ENCODE measurements at places on chromosomes 3 and 15.

DNA sequence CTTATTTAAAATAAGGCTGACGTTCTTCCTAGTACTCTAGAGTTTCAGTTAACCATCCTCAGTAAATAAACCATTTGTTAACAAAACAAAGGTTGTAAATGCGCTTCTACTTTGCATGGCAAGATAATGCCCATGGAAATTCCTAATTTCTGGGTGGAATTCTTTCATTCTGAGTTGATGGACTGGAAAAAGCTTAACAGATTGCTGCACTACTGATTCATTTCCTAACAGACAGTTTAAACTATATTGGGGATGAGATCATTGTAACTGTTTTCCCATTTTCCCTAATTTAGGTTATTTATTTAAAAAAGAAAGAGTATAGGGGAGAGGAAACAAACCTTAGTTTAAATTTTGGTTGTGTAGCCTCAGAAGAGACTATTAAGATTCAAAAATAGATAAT lies 342.2 kb downstream of the NLGN1 start:
- peaks cover 4% of the 10 kb centered on the region for H3K36me3 ChIP-seq
- peaks cover 29% of the 10 kb centered on the region for H3K4me1 ChIP-seq
- no peak overlapping the region for H3K27ac ChIP-seq
- H3K4me3 ChIP-seq = no peak overlapping the region

- DNase-seq = peak; percentile 54
- H3K4me1 ChIP-seq = peaks cover 64% of the 10 kb centered on the region
- H3K36me3 ChIP-seq = no peaks in the 10 kb centered on the region
- no peak within 1 kb of the TSS for H3K27ac ChIP-seq
Measured at GRCh38 chr15:74130155-74130848, at the start of gene ISLR2. TSS of gene ISLR2 (plus strand) at chr15:74130586. CDS start at chr15:74132755, 2,169 bp downstream.

- peak overlapping the region; percentile 10 for H3K4me3 ChIP-seq
- H3K36me3 ChIP-seq = no peaks in the 10 kb centered on the region
Measured at GRCh38 chr3:169002689-169003088, 660.8 kb downstream of the MECOM start.

- no peaks in the 10 kb centered on the region for H3K36me3 ChIP-seq
- H3K4me3 ChIP-seq = no peak overlapping the region
- peaks cover 13% of the 10 kb centered on the region for H3K4me1 ChIP-seq
- DNase-seq = peak; percentile 35
Measured at GRCh38 chr3:186746008-186746407, 28.8 kb downstream of the KNG1 start.

DNA sequence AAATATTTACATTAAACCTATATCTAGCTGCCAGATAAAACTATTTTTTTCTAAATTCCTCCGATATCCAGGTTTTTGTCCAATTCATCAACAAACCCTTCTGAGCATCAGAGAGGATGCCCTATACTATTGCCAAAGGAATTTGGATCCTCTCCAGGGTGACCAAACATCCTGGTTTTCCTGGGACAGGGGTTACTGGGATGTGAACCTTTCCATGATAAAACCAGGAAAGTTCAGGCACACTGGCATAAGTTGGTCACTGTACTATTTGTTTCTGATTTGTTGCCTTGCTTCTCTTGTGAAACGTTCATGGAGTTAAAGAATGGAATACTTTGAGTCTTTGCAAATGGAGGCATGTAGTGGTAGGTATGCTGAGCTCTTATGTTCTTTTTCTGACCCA lies 63.5 kb downstream of the TLNRD1 start:
- H3K27me3 ChIP-seq = peaks cover 3% of the 10 kb centered on the region
- H3K36me3 ChIP-seq = no peaks in the 10 kb centered on the region
- no peak for DNase-seq
- no peaks in the 10 kb centered on the region for H3K4me1 ChIP-seq

DNA sequence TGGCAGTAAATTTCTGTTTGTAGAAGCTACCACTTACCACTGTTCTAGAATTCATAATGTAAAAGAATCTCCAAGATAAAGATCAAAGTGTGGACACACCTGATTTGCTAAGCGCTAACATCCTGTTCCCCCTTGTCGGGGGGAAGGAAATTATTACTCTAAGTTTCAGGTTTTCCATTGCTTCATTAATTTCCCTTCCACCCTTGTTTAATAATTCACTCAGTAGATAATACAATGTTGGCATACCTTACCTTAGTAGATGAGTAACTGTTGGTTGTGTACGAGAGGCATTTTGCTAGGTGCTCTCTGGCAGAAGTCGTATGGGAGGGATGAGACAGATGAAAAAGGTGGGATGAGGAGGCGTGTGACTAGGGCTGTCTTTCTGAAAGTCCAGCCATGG lies 641.2 kb upstream of the ARRDC4 start:
- no peak for DNase-seq
- H3K4me3 ChIP-seq = no peak overlapping the region
- peaks cover 6% of the 10 kb centered on the region for H3K36me3 ChIP-seq

GRCh38 chr15:65829130-65829764 lies 37.2 kb upstream of the DENND4A start:
- DNase-seq = no peak
- H3K27ac ChIP-seq = peak overlapping the region; percentile 6
- no peaks in the 10 kb centered on the region for H3K36me3 ChIP-seq
- no peaks in the 10 kb centered on the region for H3K27me3 ChIP-seq
- H3K4me3 ChIP-seq = no peak overlapping the region

- peaks cover 12% of the 10 kb centered on the region for H3K4me1 ChIP-seq
- no peak overlapping the region for H3K27ac ChIP-seq
- H3K36me3 ChIP-seq = no peaks in the 10 kb centered on the region
- DNase-seq = no peak
- no peak overlapping the region for H3K4me3 ChIP-seq
- H3K27me3 ChIP-seq = no peaks in the 10 kb centered on the region
Measured at GRCh38 chr3:111712294-111713167, 117.4 kb upstream of the ZBED2 start.

- H3K27me3 ChIP-seq = no peaks in the 10 kb centered on the region
- no peak overlapping the region for H3K4me3 ChIP-seq
- no peaks in the 10 kb centered on the region for H3K36me3 ChIP-seq
- H3K27ac ChIP-seq = no peak overlapping the region
- DNase-seq = no peak
Measured at GRCh38 chr3:149342413-149343380, 9.3 kb upstream of the TM4SF18 start.

DNA sequence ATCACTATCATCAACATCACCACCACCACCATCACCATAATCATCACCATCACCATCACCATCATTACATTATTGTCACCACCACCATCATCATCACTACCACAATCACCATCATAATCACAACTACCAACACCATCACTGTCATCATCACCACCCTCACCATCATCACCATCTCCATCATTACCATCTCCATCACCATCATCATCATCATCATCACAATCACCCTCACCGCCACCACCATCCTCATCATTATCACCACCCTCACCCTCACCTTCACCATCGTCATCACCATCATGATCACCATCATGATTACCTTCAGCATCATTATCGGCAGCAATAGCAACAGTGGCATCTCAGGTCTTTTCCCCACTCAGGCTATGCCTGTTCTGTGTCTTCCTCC lies 42.9 kb upstream of the ACTC1 start:
- H3K27me3 ChIP-seq = no peaks in the 10 kb centered on the region
- H3K4me3 ChIP-seq = no peak overlapping the region
- no peaks in the 10 kb centered on the region for H3K4me1 ChIP-seq
- DNase-seq = no peak
- H3K36me3 ChIP-seq = no peaks in the 10 kb centered on the region
- H3K27ac ChIP-seq = no peak overlapping the region

- H3K36me3 ChIP-seq = no peaks in the 10 kb centered on the region
- H3K4me3 ChIP-seq = no peak overlapping the region
- H3K4me1 ChIP-seq = no peaks in the 10 kb centered on the region
- peak; percentile 73 for DNase-seq
Measured at GRCh38 chr15:85831415-85832113, 36.8 kb upstream of the KLHL25 start.

DNA sequence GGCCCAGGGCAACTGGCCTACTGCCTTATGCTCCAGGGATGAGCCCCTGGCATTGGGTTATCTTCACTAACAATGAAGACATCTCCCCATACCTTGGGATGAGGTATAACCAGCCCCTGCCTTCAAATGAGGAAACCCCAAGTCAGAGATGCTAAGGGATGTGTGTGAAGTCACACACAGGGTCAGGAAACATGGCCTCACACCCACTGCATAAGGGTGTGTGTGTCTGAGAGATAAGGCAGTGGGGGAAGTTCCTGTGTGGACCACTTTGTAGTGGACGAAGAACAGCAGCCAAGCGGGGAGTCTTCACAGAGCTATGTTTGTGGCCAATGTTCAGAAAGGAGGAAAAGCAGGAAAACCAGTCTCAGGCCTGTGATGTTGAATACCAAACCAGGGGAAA lies 10.5 kb downstream of the ELP6 start:
- DNase-seq = no peak
- peak overlapping the region; percentile 76 for H3K27ac ChIP-seq
- H3K36me3 ChIP-seq = peaks cover 70% of the 10 kb centered on the region
- peaks cover 18% of the 10 kb centered on the region for H3K4me1 ChIP-seq
- no peaks in the 10 kb centered on the region for H3K27me3 ChIP-seq

DNA sequence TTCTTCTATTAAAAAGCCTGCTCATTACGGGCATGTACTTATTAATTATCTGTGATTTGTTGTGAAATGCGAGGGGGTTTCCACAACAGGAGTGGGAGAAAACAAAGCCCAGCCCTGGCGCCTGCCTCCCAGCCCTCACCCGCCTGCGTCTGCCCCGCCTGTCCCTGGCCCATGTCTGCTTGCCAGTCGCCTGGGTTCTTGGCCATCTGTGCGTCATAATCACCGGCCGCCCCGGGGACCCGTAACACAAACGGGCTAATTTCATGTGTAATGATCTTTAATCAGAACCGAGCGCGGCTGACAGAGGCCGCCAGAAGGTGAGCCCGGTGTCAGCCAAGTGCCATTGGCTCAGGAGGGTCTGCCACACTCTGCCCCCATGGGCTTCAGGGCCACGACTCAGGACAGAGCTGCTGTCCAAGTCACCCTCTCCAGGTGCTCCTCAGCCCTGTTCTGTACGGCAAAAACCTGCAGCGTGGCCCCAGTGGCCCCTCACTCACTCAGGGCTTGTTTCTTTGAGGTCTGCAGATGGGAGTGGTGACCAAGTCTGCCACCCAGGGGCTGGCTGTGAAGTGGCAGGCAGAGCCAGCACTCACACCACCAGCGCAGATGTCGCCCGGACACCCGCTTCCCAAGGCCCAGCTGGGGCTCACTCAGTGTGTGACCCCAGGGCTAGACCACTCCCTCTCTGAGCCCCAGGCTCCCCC lies 28.8 kb upstream of the TMEM115 start:
- no peak overlapping the region for H3K4me3 ChIP-seq
- H3K27ac ChIP-seq = no peak overlapping the region
- peak; percentile 66 for DNase-seq
- no peaks in the 10 kb centered on the region for H3K36me3 ChIP-seq
- no peaks in the 10 kb centered on the region for H3K27me3 ChIP-seq

DNA sequence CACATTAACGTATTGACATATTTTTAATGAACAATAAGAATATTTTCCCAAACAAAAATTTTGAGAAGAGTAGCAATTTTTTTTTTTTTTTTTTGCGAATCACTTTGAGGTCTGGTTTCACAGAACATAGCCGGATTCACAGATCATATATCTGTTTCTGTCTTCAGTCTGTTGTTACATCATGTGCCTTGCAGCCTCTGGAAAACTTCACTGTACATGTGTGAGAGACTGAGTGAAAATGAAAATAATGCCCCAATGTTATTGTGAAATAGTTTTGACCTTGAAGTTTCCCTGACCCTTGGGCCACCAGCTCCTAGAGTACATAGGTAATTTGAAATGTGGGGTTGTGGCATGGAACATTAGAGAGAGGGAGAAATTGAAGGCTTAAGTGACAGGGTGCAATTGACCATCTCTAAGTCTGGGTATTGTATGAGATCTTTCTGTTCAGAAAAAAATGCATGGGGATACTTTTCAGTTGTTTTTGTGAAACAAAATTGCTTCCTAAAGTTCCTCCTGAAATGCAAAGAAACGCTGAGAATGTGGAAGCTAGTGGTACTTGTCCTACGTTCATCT lies 14.0 kb downstream of the ITPR1 start:
- H3K4me3 ChIP-seq = no peak overlapping the region
- no peak for DNase-seq
- peaks cover 22% of the 10 kb centered on the region for H3K4me1 ChIP-seq
- no peak overlapping the region for H3K27ac ChIP-seq
- no peaks in the 10 kb centered on the region for H3K36me3 ChIP-seq

DNA sequence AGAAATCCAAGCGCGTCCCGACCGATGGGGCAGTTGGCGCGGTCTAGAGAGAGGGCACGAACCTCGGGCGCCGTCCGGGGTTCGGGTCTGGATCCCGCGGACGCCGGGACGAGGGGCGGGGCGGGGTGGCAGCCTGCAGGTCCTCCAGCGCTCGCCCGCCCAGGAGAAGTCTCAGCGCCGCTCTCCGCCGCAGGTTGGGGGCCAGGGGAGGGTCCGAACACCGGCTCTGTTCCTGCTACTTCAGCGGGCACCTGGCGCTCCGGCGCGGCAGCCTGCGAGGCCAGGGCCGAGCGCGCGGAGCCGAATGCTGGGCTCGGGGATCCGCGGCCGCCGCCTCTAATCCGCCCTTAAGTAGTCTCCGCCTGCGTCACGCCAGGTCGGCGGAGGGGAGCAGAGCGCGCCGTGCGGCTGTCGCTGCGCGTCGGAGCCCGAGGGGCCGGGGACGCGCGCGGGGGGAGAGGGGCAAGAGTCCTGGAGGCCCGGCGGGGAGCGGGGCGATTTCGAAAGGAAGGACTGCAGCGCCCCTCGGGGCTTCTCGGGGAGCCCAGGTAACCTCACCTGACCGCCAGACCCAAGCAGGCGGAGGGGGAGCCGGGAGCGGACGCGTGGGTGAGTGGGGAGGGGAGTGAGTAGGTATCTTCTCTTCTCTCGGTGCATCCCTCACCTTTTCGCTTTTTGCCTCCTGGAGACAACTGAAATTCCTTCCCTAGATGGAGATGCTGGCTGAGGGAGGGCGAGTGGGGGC lies at the start of gene GJD2:
Gene GJD2, minus strand, starts transcription at position 325 of the 745 bp plus-strand sequence. CDS start 510 bp downstream, outside the sequence.
- no peaks in the 10 kb centered on the region for H3K36me3 ChIP-seq
- peaks cover 81% of the 10 kb centered on the region for H3K27me3 ChIP-seq
- peak; percentile 66 for DNase-seq
- no peak within 1 kb of the TSS for H3K27ac ChIP-seq

- peak; percentile 72 for DNase-seq
- peaks cover 18% of the 10 kb centered on the region for H3K27me3 ChIP-seq
- H3K4me1 ChIP-seq = no peaks in the 10 kb centered on the region
- peaks cover 3% of the 10 kb centered on the region for H3K36me3 ChIP-seq
- H3K27ac ChIP-seq = peak overlapping the region; percentile 10
Measured at GRCh38 chr3:128133273-128133883, 9.8 kb upstream of the RUVBL1 start.

DNA sequence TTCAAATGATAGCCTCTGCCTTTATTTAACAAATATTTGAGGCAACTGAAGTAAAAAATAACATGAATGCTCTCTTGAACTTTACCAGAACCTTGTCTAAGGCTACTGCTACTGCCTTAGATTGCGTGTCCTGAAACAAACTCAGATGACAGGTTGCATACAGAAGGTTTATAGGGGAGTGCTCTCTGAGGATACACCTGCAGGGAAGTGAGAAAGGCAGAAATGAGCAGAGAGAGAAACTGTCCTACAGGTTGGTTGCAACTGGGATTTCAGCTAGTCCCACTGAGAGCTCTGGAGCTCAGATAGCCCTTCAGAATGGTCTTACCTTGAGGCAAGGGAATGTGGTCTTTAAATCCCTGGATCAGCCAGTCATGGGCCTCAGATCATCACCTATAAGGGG lies 165.5 kb downstream of the IL5RA start:
- H3K4me3 ChIP-seq = no peak overlapping the region
- DNase-seq = no peak
- no peaks in the 10 kb centered on the region for H3K27me3 ChIP-seq
- H3K36me3 ChIP-seq = peaks cover 47% of the 10 kb centered on the region
- H3K4me1 ChIP-seq = no peaks in the 10 kb centered on the region
- no peak overlapping the region for H3K27ac ChIP-seq

GRCh38 chr3:71010726-71011455 lies 572.6 kb downstream of the FOXP1 start:
- no peak overlapping the region for H3K4me3 ChIP-seq
- peaks cover 24% of the 10 kb centered on the region for H3K36me3 ChIP-seq
- H3K27ac ChIP-seq = no peak overlapping the region
- peaks cover 21% of the 10 kb centered on the region for H3K4me1 ChIP-seq
- peaks cover 22% of the 10 kb centered on the region for H3K27me3 ChIP-seq
